T-cell (primary cell): ENCODE measurements at places on chromosomes 2 and 18.

GRCh38 chr2:149606251-149606811 lies 18.8 kb upstream of the MMADHC start:
- DNase-seq = no peak

DNA sequence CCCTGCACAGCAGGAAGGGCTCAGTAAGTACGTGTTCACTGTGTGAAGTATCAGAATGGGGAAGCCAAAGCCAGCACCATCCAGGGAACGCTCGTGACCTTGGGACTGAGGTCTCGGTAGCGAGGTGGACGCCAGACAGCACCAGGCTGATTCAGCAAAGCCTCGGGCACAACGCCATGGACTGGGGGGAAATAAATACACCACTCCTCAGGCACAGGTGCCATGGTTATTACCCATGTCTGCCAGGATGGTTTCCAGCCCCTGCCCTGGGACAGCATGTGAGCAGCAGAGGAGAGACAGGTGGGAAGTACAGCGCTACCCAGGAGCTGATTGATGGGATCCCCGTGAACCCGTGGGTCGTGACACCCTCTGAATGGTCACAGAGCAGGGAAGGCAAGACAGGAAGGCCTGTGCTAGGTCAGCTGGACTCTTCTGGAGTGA lies 53.0 kb downstream of the REEP1 start:
- no peak for DNase-seq

DNA sequence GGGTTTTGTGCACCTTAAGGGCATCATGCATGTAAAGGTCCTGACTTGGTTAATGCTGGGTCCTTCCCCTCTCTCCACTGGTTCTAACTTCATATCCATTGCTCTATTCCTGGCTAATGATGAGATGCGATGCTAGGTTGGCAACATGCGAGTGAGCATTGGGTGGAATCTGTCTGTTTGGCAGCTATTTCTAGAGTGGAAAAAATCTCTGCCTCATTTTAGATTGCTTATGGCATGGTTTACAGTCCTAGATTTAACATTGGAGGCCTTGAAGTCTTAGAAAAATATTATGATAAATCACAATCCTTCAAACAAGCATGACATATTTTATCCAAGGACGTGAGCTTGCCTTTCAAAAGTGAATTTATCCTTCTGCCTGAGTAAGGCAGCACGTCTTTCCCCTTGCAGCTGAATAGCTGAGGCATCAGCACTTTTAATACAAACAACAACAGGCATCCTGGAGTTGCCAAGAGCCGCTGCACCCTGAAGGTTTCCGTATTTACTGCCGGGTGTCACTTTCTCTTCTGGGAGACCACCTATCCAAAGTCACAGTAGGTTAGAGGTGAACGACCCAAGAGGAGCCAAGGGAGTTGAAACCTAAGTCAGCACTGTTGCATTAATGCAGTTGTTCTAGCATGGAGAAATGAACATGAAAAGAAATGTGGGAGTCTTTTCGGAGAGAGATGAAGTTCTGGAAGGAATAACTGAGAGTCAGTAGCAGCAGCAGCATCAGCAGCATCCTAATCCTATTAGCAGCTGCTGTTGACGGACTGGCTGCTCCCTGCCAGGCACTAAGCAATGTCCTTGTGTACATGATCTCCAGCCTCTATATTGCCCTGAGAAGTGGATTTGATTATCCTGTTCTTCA lies 78.4 kb downstream of the MAPK4 start:
- no peak for DNase-seq

DNA sequence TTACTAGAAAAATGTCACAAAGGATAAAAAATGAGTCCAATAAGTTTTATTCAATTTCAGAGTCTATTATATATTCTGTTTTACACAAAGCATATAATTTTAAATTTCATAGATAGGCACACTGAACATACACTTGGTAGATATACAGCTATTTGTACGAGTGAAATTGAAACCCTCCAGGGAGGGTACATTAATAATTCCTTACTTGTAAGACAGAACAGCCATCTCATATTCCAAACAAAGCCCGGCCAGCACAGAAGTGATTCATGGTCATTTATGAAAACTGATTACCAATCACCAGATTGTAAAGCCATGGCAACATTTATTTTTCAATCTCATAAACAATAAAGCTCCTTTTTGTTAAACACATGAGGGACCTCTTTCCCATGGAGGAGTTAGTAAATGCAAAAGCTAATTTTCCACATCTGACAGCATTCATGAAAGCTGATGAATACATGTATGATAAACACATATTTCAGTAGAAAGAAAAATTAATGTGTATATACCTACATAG lies 190.6 kb downstream of the TDRD15 start:
- DNase-seq = no peak

- DNase-seq = no peak
Observed at GRCh38 chr2:232488721-232489300, 1.2 kb upstream of the ECEL1 start.

GRCh38 chr2:199744260-199744659 lies 106.7 kb downstream of the FTCDNL1 start:
- no peak for DNase-seq

DNA sequence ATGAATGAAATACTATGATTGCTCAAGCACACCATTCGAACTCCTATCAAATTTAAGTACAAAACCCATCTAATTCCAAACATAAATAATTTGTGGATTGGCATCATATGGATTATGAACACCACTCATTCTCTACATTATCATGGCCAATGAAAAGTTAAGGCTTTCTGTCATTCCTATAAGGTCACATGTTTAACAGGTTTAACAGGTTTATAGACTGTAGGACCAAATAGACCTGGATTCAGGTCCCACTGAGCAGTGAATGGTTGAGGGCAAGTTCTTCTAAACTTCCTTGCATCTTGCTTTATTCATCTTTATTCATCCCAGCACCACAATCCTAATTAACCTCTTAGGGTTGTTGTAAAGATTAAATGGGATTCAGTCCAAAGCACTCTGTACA lies 33.4 kb downstream of the FBXO36 start:
- no peak for DNase-seq

DNA sequence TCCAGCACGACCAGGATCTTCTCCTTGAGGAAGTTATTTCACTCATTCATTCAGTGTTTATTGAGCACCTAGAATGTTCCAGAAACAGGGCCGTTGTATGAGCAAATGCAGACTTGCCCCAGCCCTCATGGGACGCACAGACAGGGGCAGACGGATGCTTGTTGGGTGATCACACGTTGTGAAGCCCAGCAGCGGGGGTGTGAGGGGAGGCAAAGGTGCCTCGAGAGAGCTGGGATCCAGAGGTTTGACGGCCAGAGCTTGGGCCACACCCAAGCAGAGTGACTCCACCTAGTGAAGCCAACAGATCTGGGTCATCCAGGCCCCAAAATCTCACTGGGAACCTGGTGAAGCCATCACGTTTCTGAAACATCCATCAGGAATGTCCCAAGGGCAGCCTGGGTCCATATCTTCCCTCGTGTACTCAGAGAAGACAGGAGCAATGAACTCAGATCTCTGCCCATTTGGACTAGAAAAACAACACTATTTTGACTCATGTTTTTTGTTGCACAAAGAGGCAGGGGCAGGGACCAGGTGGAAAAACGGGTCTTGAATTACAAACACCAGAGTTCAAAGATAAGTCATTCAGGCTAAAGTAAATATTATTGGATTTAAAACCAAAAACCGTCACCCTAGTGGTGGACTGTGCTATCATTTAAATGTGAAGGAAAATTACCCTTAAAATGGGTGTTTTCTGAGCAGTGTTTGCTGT lies 54.9 kb upstream of the RBM44 start:
- DNase-seq = no peak

DNA sequence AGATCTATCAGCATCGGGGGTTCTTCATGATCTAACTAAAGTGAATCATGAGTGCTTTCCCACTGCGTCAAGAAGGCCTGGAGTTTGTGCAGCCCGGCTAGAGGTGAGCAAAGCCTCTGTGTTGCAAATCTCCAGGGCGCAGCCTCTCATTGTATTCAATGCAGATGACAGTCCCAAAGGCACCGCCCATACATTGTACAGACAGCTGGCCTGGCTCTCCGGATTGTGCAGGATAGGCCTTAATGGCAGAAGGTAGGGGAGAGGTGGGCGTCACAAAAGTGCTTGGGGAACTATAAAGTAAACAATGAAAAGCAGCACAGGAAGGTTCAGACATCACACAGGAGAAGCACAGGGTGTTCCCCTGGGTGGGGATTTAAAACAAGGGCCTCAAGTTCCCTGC lies 907 bp upstream of the GYPC start:
- no peak for DNase-seq

DNA sequence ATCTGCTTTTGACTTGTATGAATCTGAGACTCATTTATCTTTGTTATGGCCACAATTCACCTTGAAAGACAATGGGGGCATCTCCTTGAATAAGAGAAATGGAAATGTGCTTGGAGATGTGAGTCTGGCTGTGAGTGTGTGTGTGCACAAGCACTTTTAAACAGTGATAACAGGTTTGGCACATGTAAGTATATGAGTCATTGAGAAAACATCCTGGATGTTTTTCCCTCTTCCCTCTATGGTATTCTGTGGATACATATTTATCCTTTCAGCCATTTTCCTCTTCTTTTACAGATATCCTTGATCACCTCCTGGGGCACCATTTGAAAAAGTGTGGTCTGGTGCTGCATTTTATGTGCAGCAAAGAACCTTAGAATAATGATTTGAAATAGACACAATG lies 317.3 kb upstream of the THUMPD2 start:
- no peak for DNase-seq

GRCh38 chr2:228681426-228681825 lies 499.9 kb upstream of the SPHKAP start:
- no peak for DNase-seq

DNA sequence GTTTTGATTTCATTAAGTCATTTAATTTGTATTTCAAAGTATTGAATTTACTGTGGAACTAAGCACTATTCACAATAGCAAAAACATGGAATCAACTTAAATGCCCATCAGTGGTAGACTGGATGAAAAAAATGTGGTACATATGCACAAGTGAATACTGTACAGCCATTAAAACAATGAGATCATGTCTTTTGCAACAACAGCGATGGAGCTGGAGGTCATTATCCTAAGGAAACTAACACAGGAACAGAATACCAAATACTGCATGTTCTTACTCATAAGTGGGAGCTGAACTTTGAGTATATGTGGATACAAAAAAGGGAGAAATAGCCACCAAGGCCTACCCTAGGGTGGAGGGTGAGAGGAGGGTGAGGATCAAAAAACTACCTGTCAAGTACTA lies 164.4 kb downstream of the BABAM2 start:
- no peak for DNase-seq

GRCh38 chr2:55992455-55992854 lies 68.9 kb upstream of the EFEMP1 start:
- DNase-seq = no peak

- DNase-seq = no peak
Observed at GRCh38 chr2:148042219-148042618, 21.3 kb downstream of the MBD5 start.

- DNase-seq = no peak
Observed at GRCh38 chr18:23291456-23292205, 156.3 kb downstream of the CABLES1 start.

DNA sequence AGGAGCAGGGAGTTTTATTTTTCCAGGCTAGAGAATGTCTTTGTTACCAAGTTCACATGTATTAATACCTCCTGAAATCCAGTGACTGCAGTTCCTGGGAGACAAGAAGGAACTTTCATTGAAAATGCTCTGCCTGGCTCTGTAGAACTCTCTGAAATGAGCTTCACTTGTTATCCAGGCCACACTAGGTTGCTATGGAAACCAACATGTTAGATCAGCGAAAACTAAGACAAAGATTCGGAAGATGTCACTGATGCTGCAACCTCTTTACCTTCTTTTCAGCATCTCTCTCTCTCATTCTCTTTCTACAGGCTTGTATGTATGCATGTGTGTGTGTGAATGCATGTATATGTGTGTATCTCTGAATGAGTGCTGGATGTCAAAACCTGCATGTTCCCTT lies 218.5 kb downstream of the TRIB2 start:
- no peak for DNase-seq

DNA sequence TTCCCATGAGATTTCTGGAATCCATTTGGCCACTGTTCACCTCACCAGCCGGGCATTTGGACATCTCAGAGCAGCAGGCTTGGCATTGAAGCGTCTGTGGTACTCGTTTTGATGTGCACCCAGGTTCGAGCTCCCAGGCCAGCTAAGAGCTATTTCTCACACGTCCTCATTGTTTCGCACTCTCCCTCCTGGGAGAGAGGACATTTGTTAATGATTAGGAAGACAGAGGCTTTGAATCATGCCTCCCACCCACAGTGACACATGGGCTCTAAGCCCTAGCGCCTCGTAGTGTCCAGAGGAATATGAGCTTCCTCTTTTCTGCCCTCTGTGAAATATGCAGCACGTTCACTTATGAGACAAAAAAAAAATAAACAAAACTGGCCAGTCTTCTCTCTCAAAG lies 361.8 kb downstream of the RND3 start:
- no peak for DNase-seq

DNA sequence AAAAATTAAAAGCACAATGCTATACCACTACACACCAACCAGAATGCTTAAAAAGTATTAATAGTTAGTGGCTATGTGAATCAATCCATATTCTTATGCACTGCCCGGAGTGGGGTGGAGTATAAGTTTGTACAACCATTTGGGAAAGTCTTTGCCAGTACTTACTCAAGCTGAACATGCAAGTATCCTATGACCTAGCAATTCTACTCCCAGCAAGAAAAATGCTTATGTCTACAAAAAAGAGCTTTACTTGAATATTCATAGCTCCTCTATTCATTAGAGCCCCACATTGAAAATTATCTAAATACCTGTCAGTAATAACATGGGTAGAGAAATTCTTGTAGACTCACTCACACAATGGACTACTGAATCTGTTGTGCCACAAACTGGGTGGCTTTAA lies 21.4 kb upstream of the CNOT11 start:
- no peak for DNase-seq

GRCh38 chr18:41660654-41661053 lies 294.4 kb upstream of the PIK3C3 start:
- no peak for DNase-seq

DNA sequence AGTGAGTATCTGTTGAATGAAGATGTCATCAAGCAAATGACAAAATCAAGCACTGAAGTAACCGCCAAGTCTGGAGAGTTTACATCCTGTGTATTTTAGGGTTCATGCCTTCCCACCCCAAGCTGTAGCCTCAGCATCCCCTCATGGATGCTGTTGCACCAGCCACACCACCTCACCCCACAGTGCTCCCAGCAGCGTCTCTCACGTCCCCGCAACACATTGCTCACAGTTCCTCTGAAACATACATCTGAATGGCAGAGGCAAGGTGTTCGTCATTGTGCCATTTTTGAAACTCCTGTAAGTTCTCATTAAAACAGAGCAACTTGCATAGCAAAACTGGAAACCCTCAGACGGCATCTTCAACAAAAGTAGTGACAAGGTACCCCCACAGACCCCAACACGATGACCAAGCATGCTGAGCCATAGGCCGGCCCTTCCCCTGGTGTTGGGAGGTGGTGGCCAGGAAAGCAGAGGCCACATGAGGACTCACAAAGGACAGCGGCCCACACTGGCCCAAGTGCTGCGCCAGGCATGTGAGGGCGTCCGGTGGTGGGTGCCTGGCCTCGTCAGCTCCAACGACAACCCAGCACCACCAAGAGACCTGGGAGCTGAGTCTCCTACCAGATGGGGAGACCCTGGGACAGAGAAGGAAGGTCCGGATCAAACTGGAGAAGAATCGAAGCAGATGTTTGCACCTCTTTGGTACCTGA lies 456.5 kb downstream of the EIPR1 start:
- DNase-seq = no peak

- DNase-seq = no peak
Observed at GRCh38 chr2:84879584-84880394, 1.1 kb downstream of the TRABD2A start.

GRCh38 chr2:134642938-134643337 lies 75.9 kb downstream of the TMEM163 start:
- DNase-seq = no peak
